Activated T-helper 1 cell treated with anti-CD3 and anti-CD28 coated beads, Interleukin-12 subunit alpha, Interleukin-12 subunit beta, Interleukin-2, Interleukin-4 antibody, amounts not matched to agents 30 ng/mL and 10 ng/mL and 1 ng/mL, durations not matched to agents 14 hours and 24 hours and 36 hours (primary cell): ENCODE measurements at places on chromosomes 3 and 15. TPM values are rescaled to one million over a fixed set of nuclear protein-coding genes. Genes with fewer than 3 reads are reported as not detected.

ULK3 gene
- 52.1 and 52.4 TPM in 2 replicates for total RNA-seq

CAV3 gene
- total RNA-seq, result not detected in 2 replicates

P2RY14 gene
- total RNA-seq, result 7.7 and 9.4 TPM in 2 replicates

TMEM202 gene
- not detected in 2 replicates for total RNA-seq

RAF1 gene
- 91.0 and 91.6 TPM in 2 replicates for total RNA-seq

DNA sequence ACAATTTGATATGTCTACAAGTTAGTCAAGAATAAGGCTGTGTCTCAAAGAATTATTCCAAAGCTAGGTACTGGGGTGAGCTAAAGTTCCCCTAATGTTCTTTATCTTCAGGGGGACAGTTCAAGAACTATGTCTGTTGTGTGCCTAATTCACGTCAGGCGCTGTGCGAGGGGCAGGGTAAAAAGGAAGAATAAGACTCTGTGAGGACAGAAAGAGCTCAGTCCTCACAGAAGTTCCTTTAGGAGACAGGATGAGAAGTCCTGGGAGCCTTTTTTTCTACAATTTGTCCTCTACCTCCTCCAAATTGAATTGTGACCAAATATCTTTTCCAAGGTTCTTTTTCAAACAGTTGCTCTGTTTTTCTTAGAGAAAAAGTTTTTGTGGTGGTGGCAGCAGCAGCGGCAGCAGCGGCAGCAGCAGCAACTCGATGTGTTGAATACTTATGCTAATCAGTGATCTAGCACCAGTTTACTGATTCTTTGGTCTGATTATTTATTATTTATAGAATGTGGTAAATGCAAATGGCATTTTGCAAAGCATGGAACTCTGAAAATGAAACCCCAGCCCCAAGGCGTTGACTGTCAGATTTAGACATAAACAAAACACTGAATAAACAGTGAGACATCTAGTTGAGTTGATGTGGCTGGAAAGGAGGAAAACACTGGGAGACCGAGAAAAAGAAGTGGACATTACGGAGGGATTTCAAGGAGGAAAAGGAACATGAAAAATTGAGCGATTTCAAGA is 88.6 kb downstream of the GTPBP8 start:
- no peak for DNase-seq
- no peaks in the 10 kb centered on the region for H3K27me3 ChIP-seq
- no peaks in the 10 kb centered on the region for H3K4me1 ChIP-seq
- no peaks in the 10 kb centered on the region for H3K36me3 ChIP-seq

DNA sequence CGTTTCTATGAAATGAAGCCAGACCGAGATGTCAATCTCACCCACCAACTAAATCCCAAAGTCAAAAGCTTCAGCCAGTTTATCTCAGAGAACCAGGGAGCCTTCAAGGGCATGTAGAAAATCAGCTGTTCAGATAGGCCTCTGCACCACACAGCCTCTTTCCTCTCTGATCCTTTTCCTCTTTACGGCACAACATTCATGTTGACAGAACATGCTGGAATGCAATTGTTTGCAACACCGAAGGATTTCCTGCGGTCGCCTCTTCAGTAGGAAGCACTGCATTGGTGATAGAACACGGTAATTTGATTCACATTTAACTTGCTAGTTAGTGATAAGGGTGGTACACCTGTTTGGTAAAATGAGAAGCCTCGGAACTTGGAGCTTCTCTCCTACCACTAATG is 41.9 kb upstream of the TRA2B start:
- peaks cover 44% of the 10 kb centered on the region for H3K27me3 ChIP-seq
- no peak for DNase-seq
- peaks cover 23% of the 10 kb centered on the region for H3K4me1 ChIP-seq
- no peak overlapping the region for H3K4me3 ChIP-seq

DNA sequence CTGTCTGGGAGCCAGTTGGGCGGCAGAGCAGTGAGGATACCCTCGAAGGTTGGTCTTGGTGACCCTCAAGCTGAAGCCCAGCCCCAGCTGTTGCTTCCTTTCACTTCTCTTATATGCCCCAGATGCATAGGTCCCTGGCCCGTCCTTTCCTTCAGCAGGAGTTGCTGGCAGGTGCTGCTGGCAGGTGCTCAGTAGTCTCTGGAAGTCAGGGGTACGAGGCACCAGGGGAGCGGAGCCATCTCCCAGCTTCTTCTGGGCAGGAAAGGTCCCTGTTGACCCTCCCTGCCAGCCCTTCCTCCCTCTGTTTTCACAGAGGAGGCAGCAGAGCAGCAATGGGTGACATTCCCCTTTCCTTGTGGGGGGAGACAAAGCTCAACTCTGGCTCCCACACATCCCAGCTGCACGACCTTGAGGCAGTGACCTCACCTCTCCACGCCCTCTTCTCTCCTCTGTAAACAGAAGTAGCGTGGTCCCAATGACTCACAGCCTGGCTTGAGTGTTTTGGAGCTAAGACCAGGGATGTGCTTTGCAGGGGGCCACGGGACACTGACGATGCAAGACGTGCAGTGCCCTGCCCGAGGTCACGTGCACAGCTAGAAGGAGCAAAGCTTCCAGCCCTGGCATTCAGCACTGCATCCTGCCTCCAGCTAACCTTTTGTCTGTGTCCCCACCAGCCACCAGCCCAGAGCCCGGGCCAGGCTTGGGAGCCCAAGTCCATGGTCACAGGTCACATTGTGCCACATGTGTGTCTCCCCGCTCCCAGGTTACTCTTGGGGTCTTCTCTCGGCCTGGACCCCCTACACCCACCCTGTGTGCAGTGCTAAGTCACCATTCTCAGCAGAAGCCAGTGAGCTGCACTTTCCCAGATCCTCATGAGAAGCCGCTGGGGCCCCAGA is 49.7 kb downstream of the SLC6A6 start:
- H3K27me3 ChIP-seq, result no peaks in the 10 kb centered on the region
- H3K27ac ChIP-seq, result no peak overlapping the region
- H3K4me3 ChIP-seq, result no peak overlapping the region
- peaks cover 30% of the 10 kb centered on the region for H3K36me3 ChIP-seq

DNA sequence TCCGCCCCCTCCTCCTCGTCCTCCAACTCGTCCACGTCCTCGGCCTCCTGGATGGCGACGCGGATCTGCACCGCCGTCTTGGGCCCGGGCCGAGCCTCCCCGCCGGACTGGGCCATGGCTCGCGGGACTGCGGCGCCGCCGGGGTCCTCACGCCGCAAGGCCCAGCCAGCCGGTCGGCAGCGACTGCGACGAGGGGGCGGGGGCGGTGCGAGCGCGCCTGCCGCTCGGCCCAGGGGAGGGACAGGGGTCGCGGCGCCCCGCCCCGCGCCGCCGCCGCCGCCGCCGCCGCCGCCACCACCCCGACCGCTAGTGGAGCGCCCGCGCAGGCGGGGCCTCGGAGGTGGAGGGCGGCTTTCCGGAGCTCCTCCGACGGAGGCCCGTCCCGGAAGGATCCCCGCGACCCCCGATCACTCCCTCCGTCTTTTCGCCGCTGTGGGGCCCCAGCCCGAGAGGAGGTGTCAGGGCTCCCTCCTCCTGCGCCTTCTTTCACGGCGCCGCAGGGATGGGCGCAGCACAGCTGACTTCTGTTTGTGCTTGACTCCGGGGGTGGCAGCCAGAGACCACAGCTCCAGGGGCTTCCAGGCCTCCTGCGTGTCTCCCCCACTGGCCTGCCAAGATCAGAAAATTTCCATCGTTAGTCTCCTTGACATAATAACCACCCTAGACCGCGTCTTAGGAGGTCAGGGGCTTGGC is at the start of gene LARP6:
Gene LARP6, minus strand, starts transcription at position 185 of the 693 bp plus-strand sequence. Its CDS starts 69 bp downstream, at position 116.
- H3K4me1 ChIP-seq, result peaks cover 5% of the 10 kb centered on the region
- no peaks in the 10 kb centered on the region for H3K36me3 ChIP-seq
- no peak for DNase-seq
- peak within 1 kb of the TSS; percentile 79 for H3K4me3 ChIP-seq
- peaks cover 57% of the 10 kb centered on the region for H3K27me3 ChIP-seq
- H3K27ac ChIP-seq, result no peak within 1 kb of the TSS

DNA sequence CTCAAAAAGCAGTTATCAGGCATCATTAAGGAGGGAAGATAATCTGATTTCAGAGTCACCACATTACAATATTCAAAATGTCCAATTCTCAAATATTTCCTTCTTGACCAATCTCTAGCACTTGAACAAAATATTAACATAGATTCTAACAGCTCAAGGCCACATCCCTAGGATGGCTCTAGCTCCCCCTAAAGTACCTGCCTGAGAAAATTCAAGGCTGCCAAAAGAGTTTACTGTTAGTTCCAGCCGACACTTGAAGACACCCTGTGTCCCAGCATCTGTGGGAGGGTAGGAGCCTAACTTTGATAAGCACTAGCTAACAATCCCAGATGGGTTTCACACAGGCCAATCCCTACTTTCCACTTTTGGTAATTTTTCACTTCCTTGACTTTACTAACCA is 10.4 kb downstream of the NSMCE3 start:
- no peaks in the 10 kb centered on the region for H3K27me3 ChIP-seq
- DNase-seq, result no peak
- H3K27ac ChIP-seq, result no peak overlapping the region
- H3K36me3 ChIP-seq, result no peaks in the 10 kb centered on the region

DNA sequence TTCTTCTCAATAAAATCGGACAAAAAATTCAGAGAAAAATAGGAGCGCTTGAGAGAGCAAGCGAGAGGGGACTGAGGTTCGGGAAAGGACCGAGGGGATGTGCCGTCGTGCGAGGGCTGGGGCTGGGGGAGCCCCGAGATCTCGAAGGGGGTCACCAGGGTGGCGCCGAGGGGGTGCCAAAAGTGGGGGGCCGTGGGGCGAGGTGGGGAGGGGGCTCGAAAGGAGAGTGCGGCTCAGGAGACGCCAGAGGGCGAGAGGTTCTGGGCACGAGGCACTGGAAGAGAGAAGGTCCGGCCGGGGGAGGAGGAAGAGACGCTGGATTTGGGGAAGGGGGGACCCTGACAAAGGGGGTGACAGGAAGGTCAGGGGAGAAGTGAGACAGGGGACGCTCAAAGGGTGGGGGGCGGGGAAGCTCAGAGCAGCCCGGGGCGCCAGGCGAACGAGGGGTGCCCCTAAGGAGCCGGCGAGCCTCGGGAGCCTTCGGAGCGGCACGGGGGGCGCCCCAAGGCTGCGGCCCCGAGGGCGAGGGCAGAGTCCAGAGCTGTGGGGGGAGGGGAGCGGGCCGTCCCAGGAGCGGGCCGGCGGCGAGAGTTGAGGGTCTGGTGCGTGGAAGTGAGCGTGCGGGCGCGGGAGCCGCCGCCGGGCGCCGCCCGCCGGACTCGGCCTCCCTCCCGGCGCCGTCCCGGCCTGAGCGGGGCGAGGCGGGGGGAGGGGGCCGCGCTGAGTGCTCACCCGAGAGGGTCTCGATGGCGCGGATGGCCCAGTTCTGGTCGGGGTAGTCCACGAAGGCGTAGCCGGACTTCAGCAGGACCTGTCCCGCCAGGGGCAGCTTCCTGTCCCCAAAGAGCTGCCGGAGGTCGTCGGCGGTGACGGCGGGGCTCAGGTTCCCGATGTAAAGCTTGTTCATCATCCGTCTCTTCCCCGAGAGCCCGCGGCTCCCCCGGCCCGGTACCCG is 514 bp downstream of the IGF2BP2 start:
- DNase-seq, result no peak
- no peaks in the 10 kb centered on the region for H3K36me3 ChIP-seq
- H3K27ac ChIP-seq, result no peak overlapping the region
- H3K4me3 ChIP-seq, result peak overlapping the region; percentile 83

DNA sequence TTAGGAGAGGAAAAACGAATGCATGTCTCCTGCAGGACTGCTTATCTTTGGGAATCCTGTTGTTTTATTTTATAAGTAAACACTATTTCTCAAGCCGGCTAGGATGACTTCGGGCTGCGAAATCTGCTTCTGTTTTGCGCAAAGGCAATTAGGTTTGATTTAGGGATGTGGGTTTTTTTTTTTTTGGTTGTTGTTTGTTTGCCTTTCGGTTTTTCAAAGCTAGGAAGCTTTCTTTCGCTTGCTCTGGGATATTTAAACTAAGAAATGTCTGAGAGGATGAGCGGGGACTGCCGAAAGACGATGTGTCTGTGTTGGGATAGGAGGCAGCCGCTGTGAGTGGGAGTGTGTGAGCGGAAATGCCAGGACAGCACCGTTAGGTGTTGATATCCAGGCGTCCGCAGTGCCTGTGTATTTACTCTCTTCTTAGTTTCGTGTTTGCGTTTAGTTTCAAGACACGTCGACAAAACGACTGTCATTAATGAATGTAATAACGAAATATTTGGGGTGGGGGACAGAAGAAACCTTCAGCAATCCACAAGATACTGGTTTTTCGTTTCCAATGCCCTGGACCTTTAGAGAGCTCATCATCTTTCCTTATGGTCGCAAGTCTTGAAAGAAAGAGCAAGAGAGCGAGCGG is 604 bp downstream of the ISL2 start:
- no peak for DNase-seq
- H3K4me1 ChIP-seq, result peaks cover 65% of the 10 kb centered on the region
- H3K4me3 ChIP-seq, result peak overlapping the region; percentile 92
- H3K36me3 ChIP-seq, result peaks cover 17% of the 10 kb centered on the region
- peak overlapping the region; percentile 81 for H3K27ac ChIP-seq

GRCh38 chr3:197734667-197735318 is 1.9 kb downstream of the RUBCN start:
- peak overlapping the region; percentile 40 for H3K27ac ChIP-seq
- H3K27me3 ChIP-seq, result no peaks in the 10 kb centered on the region
- H3K36me3 ChIP-seq, result peaks cover 3% of the 10 kb centered on the region
- H3K4me1 ChIP-seq, result peaks cover 48% of the 10 kb centered on the region
- DNase-seq, result no peak

DNA sequence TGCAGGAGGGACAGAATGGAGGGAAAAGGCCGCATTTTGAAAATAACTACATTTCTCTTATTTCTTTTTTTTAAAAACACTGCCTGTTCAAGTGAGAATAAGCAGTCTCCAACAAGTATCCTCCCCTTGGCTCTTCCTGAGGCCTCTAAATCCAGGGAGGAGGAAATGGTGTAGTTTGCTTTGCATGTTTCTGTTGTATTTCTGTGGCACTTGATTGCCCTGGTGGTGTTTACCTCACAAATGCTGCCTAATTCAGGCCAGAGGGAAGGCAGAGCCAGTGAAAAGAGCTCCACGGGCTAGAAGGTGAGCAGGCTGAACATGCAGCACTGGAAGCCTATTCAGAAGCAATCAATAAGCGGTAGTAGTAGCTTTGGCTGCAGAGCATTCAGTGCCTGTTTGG is 149.3 kb upstream of the ATP11B start:
- no peaks in the 10 kb centered on the region for H3K4me1 ChIP-seq
- no peak for DNase-seq
- H3K4me3 ChIP-seq, result no peak overlapping the region
- H3K27me3 ChIP-seq, result peaks cover 11% of the 10 kb centered on the region

GRCh38 chr15:28147801-28148200 is 48.7 kb upstream of the OCA2 start:
- peaks cover 25% of the 10 kb centered on the region for H3K36me3 ChIP-seq
- H3K27ac ChIP-seq, result no peak overlapping the region
- H3K4me3 ChIP-seq, result no peak overlapping the region
- DNase-seq, result no peak
- H3K27me3 ChIP-seq, result no peaks in the 10 kb centered on the region

- H3K36me3 ChIP-seq, result peaks cover 17% of the 10 kb centered on the region
- H3K4me1 ChIP-seq, result peaks cover 65% of the 10 kb centered on the region
- no peak overlapping the region for H3K4me3 ChIP-seq
- DNase-seq, result no peak
- no peak overlapping the region for H3K27ac ChIP-seq
Observed at GRCh38 chr3:149816986-149817385, 4.0 kb downstream of the RNF13 start.

- H3K27me3 ChIP-seq, result no peaks in the 10 kb centered on the region
- no peak overlapping the region for H3K4me3 ChIP-seq
- H3K36me3 ChIP-seq, result no peaks in the 10 kb centered on the region
- no peak for DNase-seq
- H3K27ac ChIP-seq, result no peak overlapping the region
Observed at GRCh38 chr3:65537109-65537508, 501.6 kb downstream of the MAGI1 start.

- peaks cover 1% of the 10 kb centered on the region for H3K27me3 ChIP-seq
- H3K4me3 ChIP-seq, result no peak overlapping the region
- H3K4me1 ChIP-seq, result no peaks in the 10 kb centered on the region
- no peak overlapping the region for H3K27ac ChIP-seq
- H3K36me3 ChIP-seq, result no peaks in the 10 kb centered on the region
Observed at GRCh38 chr3:23071758-23072157, 131.4 kb upstream of the UBE2E2 start.
